ENCODE measurements at places on chromosomes 5 and 9.

DNA sequence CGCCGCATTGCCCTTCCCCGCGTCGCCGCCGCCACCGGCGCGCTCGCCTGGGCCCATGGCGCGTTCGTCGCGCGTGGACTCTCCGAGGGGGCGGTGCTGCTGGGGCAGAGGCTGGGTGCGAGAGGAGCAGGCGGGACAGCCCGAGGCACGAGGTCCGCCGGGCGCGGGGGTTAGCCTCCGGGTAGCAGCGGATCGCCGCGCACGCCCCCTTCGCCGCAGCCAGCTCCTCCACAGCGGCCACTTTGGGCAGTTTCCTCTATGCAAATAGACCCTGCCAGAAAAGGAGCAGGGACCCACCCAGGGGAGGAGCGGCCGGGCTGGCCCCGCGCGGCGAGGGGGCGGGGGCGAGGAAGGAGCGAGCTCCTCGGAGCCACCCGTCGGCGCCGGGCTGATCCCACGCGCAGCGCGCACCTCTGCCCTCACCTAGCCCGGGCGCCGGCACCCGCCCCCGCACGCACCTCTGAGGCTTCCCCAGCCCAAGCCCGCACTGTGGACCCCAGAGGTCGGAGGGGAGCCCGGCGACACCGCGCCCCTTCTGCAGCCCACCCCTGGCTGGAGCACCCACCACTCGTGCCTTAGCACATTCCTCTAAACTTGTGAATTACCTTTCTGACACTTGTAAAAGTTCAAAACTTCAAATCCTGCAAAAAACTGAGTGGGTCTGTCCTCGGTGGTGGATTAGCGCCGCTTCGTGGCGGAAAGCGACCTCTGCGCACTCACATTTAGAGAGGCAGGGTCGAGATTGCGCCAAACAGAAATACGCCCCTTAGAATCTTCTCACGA lies at the start of gene COL23A1:
Gene COL23A1, minus strand, starts transcription at position 253 of the 783 bp plus-strand sequence.
- DNase-seq, result no peak

GRCh38 chr5:111676466-111676865 lies 80.5 kb downstream of the NREP start:
- DNase-seq, result no peak

DNA sequence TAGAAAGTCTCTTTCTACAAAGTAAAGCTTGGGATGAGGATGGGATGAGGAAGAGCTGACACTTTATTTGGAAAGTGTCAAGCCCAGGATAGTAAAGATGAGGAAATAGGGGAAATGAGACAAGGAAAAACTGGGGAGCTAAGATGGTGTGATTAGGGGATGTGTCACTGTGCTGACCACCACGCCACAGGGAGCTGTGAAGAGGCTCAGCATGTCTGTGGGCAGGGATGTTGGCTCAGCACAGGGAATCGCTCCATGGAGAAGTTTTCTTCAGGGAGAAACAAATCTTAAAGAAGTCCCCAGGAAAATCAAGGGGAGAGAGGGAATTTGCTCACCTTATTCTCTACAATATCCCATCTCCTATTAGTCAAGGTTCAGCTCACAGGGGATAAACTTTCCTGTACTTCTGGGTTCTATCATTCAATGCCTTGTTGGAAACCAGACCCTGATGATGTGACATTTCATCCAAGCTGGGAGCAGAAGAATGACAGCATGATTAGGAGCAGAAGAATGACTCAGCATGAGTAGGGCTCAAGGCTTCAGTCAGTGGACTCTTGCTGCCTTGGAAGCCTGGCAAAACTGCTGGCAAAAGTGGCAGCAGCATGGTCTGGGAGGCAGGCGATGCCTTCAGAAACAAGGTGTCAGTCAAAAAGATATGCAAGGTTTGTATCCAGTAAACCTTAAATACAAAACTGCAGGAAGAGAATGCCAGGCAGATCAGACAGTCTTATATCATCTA lies 4.9 kb downstream of the HSPB3 start:
- DNase-seq, result no peak

- DNase-seq, result no peak
Measured at GRCh38 chr5:115978779-115979178, 16.5 kb downstream of the LVRN start.

DNA sequence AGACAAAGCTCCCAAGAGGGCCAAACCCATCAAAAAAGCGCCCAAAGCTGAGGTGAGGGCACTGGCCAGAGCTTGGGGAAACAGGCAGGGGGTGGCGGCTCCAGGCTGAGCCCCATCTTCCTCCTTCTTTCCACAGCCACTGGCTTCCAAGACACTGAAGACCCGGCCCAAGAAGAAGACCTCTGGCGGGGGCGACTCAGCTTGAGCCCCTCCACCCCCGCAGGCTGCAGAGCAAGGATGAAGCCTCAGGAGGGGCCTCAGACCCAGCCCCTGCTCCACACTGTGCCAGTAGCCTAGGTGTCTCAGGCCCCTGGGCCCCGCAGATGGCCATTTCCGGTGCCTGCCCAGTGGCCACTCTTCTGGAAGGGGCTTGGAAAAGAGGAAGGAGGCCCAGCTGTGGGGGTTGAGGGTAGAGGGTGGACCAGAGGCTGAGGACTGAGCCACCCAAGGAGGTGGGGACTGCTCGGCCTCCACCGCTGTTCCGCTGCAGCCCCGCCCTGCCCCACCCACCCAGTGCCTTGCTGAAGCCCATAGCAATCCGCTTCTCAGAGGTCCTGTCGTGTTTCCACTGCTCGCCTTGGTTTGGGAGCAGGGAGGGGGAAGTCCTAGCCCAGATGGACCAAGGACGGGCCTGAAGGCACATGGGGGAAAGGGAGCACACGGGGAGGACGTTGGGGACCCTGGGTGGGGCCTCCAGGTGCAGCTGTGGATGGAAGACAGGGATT lies 6.9 kb downstream of the REEP2 start:
- DNase-seq, result no peak

GRCh38 chr9:69740872-69741505 lies 18.8 kb downstream of the PTAR1 start:
- no peak for DNase-seq

GRCh38 chr5:134070725-134071613 lies 43.5 kb upstream of the TCF7 start:
- no peak for DNase-seq

- DNase-seq, result no peak
Measured at GRCh38 chr5:13591621-13592020, 352.9 kb downstream of the DNAH5 start.
